Fibroblast of villous mesenchyme (primary cell): ENCODE measurements at places on chromosomes 5 and 9. TPM values are rescaled to one million over a fixed set of nuclear protein-coding genes. Genes with fewer than 3 reads are reported as not detected.

DNA sequence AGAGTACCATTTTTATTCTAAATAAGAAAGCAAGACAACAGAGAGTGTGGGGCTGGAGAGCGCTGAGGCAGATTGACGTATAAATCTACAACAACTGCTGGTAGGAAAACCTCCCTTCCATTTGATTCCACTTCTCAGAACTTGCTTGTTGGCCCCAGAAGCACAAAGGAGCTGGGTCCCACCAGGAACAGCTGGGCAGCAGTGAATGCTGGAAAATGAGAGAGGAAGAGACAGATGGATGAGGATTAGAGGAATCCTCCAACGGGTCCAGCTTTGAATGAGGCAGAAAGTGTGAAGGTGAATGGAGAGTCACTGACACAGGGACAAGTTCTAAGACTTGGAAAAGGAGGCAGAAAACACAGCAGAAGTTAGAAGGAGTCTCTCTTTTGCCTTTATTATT lies 14.8 kb downstream of the TAS2R1 start:
- DNase-seq: no peak

DNA sequence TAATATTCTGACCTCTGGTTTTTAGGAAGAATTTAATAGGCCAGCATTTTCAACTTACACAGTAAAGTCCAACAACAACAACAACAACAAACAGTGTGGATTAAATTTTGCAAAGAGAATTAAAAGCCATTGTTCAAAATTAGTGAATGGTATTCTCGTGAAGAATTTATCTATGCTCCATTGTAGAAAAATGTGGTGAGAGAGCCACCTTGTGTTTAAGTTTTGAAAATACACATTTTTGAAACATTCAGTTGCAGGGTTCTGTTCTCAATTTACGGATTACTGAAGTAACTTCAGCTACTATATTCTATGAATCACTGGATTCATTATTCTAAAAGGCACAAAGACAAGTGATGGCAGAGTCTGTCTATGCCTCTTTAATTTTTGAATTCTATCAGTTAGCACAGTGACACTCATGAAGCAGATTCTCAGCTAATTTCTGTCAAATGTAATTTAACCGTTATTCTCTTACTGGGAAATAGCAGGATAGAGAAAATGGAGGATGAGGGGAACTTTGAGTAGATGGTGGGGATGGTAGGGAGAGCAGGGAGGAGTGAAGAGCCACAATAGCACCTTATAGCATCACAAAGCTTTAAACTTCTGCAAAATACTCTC lies 11.0 kb downstream of the CCDC152 start:
- peak; percentile 34 for DNase-seq

DNA sequence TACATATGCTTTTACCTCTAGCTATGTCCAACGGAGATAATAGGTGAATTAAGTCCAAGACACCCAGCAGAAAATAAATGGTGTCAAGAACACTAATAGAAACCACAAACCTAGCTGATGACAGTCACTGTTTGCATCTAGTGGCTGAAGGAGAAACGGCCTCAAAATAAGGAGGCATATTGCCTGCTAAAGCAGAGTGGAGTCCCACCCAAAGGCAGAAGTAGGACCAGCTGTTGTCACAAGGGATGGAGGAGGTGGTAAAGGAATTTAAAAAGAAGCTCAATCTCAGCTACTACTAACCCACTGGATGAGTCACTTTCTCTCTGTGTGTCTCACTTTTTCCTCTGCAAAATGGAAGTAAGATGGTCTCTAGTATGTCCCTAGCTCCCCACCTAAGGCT lies 224.3 kb downstream of the GRIA1 start:
- DNase-seq: no peak

DNA sequence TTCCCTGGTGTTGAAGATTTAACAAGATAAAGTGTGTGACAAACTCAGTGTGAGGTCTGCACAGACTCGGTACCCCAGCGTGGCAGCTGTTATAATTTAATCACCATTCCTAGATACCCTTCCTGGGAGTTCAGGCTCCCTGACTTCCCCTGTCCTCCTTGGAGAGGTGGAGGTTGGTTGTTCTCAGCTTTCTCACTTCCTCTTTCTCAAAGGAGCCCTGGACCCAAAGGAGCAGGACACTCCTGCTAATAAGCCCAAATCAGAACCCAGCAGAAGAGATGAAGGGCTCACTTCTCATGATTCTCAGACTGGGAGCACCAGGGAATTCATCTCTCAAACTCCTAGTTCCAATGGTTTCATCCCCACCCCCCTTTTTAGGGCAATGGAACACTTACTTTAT lies 58.2 kb downstream of the GTF3C4 start:
- DNase-seq: no peak

DNA sequence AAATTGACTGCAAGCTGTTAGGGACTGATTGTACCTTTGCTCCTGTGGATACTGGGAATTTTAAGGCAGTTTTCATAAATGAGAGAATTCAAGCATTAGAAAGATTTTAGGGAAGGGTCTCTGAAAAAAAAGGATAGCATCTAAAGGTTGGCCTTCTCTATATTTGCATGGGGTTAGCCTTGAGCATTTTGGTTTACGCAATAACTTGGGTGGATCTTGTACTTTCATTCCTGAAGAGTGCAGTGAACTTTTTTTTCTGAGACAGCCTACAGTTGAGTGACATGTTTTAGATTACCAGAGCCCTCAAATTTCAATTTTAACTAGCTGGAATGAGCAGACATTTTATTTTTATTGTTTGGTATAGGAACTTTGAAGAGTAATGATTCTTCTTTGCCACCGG lies 91.6 kb upstream of the NR3C1 start:
- DNase-seq: peak; percentile 51

- no peak for DNase-seq
Observed at GRCh38 chr9:14395317-14396082, 81.6 kb upstream of the NFIB start.

GRCh38 chr5:31962871-31963307 lies 211.2 kb downstream of the GOLPH3 start:
- DNase-seq: peak; percentile 31

DNA sequence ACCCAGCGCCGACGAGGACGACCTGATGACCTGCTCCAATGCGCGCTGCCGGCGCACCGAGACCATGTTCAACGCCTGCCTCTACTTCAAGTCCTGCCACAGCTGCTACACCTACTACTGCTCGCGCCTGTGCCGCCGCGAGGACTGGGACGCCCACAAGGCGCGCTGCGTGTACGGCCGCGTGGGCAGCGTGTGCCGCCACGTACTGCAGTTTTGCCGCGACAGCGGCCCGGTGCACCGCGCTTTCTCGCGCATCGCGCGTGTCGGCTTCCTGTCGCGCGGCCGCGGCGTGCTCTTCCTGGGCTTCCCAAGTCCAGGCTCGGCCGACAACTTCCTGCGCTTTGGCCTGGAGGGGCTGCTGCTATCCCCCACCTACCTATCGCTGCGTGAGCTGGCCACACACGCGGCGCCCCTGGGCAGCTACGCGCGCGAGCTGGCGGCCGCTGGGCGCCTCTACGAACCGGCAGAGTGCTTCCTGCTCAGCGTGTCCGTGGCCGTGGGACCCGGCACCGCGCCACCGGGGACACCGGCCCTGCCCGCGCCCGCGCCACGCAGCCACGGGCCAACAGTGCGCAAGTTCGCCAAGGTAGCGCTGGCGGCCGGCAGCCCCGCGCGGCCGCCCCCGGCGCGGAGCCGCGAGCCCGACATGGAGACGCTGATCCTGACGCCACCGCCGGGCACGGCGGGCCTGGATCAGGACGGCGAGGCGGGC lies 2.7 kb upstream of the PHPT1 start:
- DNase-seq: no peak

PDGFRB gene
- total RNA-seq: 341 TPM in 2 replicates

NEUROG1 gene
- not detected in 2 replicates for total RNA-seq

ADRB2 gene
- 0.32 and 1.7 TPM in 2 replicates for total RNA-seq

SYNPO gene
- 7.3 and 10.6 TPM in 2 replicates for total RNA-seq

CYLC2 gene
- total RNA-seq: not detected in 2 replicates
